ENCODE measurements at places on chromosomes 3 and 15.

DNA sequence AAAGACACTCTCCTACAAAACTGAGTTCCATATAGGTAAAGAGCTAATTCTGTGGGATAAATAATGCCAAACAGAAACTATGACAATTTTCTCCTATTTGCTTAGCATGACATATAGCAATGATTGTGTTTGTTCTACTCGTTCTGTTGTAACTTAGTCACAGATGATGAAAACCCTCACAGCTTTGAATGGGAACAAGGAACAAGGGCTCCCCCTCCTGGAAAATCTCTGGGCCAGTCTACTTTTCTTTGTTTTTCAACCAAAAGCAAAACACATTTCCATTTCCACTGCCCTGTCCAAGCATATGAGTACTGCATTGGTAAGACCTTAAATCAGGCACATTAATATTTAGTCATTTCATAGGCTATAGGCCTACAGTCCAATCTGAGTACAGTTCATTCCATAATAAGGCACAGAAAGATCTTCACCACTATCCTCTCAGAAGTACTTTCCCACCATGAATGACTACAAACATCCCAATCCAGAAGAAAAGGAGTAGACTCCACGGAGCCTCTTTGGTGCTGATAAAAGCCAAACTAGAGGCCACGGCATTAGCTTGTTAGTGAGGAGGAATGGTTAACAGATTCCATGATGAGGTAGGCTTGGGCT is 67.1 kb downstream of the ATP8B4 start:
- DNase-seq, result peak; percentile 62

DNA sequence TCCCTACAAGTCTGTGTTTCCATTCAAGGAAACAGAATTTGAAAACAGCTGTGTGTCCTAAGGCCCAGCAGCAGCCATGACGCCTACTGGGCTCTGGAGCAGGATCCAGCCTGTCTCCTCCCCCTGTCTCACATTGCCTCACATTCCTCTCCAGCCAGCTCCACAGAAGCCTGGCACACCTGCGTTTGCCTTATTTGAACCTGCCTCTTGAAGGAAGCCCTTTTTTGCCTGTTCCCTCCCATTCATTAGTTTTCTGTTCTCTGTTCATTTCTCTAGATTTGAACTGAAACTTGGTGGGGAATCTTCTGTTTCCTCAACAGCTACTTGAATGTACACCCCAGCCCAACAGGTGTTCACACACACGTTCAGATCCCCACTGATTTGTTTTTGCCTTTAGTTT is 890.5 kb downstream of the TUSC7 start:
- DNase-seq, result no peak

DNA sequence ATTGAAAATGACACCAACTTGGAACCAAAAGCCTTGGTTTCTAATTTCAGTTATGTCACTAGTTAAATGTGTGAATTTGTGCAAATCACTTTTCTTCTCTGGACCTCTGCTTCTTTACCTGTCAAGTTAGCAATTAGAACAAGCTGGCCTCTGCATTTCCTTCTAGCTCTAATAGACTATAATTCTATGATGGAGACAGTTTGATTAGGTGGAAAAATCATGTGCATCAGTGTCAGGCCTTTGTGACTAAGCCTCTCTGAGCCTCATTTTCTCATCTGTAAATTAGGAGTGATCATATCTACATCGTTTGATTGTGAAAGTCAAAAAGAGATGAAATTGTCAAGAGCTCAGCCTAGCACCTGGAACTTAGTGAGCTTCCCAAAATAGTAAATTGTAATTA is 712.9 kb downstream of the MECOM start:
- DNase-seq, result no peak

DNA sequence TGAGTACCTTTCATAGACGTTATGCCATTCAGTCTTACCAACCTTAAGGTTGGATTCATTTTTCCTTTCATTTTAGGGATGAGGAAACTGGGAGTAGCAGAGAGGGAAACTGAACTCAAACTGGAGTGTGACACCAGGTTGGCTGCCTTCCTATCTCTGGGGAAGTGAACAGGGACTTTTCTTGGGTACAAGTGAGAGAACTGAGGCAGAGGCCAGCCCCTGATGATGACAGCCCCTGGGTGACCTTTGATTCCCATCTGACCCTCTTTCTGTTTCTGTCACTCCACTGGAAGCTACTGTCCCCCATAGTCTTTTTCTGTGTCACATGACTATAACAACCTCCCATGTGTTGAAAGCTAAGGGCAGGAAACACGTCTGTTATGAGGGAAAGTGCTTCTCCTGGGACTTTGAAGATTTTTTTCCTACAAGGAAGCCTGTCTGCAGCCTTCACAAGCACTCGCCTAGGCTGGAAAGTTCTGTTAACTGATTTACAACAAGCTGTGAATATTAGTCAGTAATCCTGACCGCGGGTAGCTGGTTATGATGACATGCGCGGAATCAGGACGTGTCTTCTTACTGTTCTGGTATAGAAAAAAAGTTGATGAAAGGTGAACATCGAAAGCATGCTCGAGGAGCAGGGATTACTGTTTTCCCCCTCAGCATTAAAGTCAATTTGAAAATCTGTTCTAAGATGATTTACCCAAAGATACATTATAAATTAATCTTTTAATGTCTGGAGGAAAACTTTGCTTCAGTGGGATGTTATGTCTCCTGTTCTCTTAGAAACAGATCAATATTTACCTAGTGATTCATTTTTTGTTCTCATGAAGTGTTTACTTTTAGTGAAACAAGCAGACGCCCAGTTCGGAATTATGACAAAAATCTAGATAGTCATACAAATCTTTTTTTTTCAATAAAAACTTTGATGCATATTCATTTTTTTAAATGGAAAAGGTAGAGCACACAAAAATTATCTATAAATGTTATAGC is 31.5 kb downstream of the ABHD2 start:
- DNase-seq, result peak; percentile 33

DNA sequence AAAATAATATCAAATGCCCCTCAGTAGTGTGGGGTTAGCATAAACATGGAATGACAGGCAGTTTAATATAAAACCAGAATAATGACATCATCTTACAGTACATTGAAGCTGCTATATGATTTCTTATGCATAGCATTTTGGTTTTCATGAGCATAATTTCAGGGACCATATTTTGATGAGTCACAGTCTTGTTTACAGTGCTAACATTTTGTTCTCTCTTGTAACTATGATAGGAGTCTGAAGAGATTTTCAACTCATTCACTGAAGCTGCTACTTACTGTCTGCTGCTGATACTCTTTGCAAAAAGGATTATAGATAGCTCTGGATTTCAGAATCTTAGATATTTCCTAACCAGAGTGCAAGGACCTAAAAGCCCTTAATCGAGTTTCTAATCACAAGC is 92.6 kb upstream of the CCDC54 start:
- no peak for DNase-seq

DNA sequence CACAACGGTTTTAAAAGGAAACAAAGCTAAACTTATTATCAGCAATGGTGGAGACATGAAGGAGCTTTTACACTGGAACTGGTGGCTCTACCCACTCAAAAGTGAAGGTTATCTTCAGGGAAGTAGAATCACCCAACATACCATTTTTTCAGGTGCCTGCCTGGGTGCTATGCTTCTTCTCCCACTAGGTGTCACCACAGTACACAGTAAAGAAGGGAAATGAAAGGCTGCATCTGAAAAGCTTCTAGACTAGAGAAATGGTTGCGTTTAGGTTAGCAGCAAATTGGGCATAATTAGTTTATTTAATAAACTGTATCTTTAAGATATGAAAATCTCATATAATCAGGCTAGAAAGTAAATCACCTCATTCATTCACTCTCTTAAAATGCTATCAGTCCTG is 47.0 kb upstream of the SELENOK start:
- DNase-seq, result peak; percentile 56

All from NCI-H2081 (cell line).